ENCODE measurements at places on chromosomes 13 and 19.
A peak's percentile ranks its signal among the peaks of the same experiment; 100 is the strongest.

GRCh38 chr13:43077906-43078305, 54.5 kb downstream of the DNAJC15 start:
- no peak for DNase-seq

GRCh38 chr13:91399189-91400062, 1.0 kb downstream of the GPC5 start:
- DNase-seq = no peak

DNA sequence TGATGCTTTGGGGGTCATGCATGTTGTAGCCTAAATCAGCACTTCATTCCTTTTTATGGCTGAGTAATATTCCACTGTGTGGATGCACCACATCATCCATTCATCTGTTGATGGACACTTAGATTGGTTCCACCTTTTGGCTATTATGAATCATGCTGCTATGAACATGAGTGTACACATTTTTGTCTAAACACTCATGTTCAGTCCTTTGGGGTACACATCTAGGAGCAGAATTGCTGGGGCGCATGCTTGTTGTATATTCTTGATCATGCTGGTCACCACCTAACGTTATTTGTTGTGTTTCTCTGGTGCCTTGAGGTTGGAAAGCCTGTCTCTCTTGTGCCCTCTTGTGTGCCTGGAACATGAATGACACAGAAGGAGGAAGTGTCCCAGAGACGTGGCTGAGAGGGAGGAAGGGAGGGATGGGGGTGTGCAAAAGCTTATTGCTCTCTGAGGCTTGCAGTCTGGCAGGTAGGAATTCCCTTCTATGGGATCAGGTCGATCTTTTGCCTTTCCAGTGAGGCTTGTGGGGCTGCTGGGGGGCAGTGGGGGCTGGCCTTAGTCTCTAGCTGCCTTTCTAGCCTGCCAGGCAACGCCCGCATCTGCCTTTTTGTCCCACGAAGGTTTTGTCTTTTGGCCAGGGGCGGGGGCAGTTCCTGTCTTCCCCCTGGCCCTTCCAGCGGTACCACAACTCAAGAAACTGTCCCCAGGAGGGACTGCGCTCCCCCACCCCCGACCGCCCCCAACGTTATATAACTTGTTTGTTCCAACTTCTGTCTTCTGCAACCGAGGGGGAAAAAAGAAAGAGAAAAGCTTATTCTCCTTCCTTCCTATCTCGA, 7.6 kb downstream of the KLHL26 start:
- DNase-seq = no peak

DNA sequence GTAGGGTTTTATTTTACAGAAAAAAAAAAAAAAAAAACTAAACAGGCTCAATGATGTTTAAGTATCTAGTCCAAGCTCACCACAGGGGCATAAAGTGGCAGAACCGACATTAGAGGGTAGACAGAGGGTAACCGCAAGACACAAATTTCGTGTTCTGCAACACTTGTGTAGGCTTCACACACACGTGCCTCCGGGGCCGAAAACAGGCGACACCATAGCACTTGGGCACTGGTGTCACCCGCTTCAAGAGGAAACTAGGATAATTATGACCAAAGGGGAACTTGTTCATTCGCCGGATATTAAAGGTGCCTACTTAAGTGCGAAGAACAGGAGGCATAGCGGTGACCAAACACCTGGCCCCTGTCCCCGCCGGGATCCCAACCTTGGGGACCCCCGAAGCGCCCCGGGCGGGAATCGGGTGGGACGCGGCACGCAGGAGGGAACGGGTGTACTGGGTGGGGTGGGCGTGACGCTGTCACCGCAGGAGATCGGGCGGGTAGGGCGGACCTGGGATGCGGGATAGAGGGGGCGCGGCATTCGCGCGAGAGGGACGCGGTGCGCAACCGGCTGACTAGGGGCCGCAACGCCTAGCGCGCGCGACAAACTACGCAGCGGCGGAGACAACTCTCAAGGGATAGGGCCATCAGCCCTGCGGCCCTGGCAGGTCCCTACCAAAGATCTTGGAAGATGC, 558 bp downstream of the MZT1 start:
- DNase-seq = peak; percentile 9

DNA sequence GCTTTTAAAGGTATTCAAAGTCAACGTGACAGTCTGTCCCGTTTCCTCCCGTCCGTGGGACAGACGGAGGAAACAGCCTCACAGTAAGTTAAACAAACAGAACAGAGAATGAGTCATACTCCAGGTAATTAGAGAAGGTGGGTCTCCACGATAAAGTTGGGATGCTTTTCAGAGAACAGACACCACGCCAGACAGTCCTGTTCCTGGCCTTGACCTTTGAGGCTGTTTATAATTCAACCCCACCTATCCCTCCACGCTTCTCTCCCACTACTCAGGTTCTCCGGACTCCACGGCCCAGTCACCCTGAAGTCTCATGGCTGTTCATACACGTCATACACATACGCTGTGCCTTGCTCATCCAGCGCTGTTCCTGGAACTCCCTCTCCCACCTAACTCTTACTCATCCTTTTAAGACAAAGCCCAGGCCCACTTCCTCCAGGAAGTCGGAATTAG, 42.5 kb downstream of the ARHGEF18 start:
- no peak for DNase-seq

- no peak for DNase-seq
Observed at GRCh38 chr19:14654786-14655560, 19.7 kb downstream of the ADGRE3 start.

DNA sequence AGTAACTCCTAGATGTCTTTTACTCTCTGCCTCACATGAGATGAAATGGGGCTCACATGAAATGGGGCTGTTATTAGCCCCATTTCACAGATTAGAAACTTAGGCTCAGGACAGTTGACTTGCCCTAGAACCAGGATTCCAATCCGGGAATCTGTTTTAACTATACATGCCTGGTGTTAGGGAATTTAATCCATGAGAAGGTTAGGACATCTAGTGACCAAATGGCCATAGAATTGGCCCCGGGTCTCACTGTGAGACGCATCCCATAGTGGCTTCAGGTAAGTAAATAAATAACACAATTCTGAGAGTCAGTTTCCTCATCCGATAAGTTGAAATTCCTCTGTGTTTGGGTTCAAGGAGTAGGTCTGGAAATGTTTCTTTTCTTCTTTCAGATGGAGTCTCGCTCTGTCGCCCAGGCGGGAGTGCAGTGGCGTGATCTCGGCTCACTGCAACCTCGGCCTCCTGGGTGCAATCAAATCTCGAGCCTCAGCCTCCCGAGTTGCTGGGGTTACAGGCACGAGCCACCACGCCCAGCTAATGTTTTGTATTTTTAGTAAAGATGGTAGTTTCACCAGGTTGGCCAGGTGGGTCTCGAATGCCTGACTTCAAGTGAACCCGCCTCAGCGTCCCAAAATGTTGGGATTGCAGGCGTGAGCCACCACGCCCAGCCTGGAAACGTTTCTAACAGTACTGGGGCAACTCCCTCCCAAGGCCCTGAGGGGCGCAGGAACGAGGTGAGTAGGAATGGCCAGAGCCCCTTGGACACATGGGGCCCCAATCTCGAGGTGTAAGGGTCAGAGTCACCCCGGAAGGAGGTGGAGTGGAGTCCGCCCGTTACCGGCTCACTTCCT, 1.2 kb upstream of the ZNF574 start:
- no peak for DNase-seq

- no peak for DNase-seq
Observed at GRCh38 chr19:55070466-55071128, 5.1 kb upstream of the EPS8L1 start.

GRCh38 chr13:91878491-91878890, 480.1 kb downstream of the GPC5 start:
- no peak for DNase-seq

DNA sequence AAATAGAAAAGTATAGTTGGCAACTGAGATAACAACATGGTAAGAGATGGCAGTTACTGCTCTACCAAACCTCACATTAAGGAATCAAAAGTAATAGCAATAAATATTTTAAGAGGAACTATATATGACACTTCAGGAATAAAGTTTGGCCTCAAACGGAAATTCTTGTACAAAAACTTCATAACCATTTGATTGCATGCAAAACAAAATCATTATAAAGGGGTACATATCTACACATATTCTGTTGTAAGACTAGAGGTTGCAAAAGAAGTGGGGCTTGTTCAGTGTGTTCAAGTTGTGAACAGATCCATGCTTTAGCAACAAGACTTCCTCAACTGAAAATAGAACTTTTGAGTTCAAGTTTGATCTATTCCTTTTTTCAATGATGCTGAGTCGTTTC, 133.5 kb upstream of the MIR17HG start:
- no peak for DNase-seq

- DNase-seq = no peak
Observed at GRCh38 chr19:56873493-56873892, 33.0 kb upstream of the PEG3 start.

- DNase-seq = no peak
Observed at GRCh38 chr19:5023128-5023571, 54.2 kb downstream of the KDM4B start.

DNA sequence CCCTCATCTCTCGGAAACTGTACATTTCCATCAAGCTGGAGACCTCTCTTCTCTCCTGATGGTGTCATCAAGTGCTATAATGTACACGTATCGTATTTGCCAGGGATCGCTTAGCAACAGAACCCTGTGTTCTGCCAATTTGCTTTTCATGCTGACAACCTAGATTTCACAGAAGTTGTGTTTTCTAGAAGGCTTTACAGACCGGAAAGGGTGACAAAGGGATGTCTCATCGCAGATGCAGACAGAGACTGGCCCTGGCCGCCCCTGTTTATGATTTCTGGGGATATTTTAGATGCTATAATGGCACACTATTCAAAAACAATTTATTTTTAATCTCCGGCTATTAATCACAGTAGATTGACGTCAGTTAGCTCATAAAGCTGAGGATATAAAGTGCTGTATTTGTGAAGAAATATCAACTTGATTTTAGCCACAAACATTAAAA, 291.4 kb downstream of the IRS2 start:
- no peak for DNase-seq

DNA sequence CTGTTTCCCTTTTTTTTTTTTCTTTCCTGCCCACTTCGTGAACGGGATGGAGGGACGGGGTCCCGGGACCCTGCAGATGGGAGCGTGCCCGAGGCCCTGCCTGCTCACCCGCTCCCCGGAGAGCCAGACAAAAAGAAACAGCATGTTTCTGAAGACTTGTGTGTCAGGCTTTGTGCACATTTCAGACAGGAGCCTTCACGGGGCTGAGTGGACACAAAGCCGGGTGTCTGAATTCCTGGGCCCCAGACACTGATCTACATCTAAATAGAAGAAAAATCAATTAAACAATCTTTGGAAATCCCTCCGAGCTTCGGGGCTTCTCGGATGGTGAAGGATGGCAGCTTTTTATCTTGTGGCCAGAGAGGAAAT, 4.2 kb downstream of the PGPEP1 start:
- no peak for DNase-seq

GRCh38 chr19:3982701-3983541, 2.3 kb downstream of the EEF2 start:
- no peak for DNase-seq

GRCh38 chr13:110483386-110483968, 78.0 kb downstream of the RAB20 start:
- DNase-seq = no peak

GRCh38 chr19:42422092-42422900, 4.9 kb downstream of the LIPE start:
- DNase-seq = no peak

DNA sequence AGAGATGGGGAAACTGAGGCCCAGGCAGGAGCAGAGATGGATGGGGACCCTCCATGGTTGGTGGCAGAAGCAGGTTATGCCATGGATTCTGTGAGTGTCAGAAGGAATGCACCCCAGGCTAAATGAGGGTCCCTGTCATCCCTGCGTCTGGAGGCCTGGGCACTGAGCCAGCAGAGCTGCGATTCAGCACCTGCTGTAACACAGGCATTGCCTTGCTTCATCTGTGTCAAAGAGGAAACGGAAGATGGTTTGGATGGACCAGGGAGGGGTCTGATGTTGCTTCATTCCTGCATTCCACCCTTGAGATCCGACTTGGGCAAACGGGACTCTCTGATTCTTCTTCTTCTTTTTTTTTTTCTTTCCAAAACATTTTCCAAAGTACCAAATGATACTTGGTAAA, 1.2 kb downstream of the C5AR1 start:
- DNase-seq = no peak

Data from activated effector memory CD4-positive, alpha-beta T cell treated with Interleukin-2 at 50 U/mL for 16 hours (primary cell).